Breast epithelium (tissue), 4 donors: ENCODE measurements at places on chromosomes 6 and 20. TPM values are rescaled to one million over a fixed set of nuclear protein-coding genes. Genes with fewer than 3 reads are reported as not detected.

Gene BPHL
- 15.4 TPM for total RNA-seq

Gene ARHGAP40
- total RNA-seq, result 33.8 TPM

Gene RBM39
- total RNA-seq, result 660 TPM

Gene KCNK15
- total RNA-seq, result 5.0 TPM

Gene DDX43
- total RNA-seq, result 1.5 TPM

Gene ZFP64
- total RNA-seq, result 8.5 TPM

Gene HCK
- total RNA-seq, result 16.0 TPM

Gene DEF6
- 4.8 TPM for total RNA-seq

Gene PRDM13
- not detected for total RNA-seq

- peak overlapping the region; percentile 74 for H3K4me3 ChIP-seq
- peaks cover 14% of the 10 kb centered on the region for H3K27me3 ChIP-seq
- no peak for DNase-seq
Measured at GRCh38 chr6:98833307-98834059, 891 bp upstream of the POU3F2 start.

DNA sequence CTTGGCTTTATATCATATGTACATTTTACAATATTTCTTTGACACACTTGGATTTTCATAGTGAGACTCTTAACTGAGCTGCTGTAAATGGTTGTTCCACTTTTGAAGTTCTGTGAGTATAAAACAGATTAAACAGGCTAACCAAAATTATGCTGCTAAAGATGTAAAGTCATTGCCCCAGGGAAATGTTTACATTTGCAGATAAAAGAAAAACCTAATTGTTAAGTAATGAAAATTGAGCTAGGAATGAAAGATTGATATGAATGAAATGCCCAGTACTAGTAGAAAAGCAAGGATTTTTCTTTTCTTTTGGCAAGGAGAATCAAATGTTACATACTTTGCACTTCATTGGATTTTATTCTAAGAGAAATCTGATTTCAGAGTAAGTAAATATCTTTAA, 159.4 kb downstream of the IMPG1 start:
- H3K27me3 ChIP-seq, result no peaks in the 10 kb centered on the region
- no peak for DNase-seq
- no peaks in the 10 kb centered on the region for H3K36me3 ChIP-seq
- H3K27ac ChIP-seq, result no peak overlapping the region

- no peak for DNase-seq
- H3K4me3 ChIP-seq, result no peak overlapping the region
- H3K36me3 ChIP-seq, result no peaks in the 10 kb centered on the region
- no peaks in the 10 kb centered on the region for H3K27me3 ChIP-seq
- no peak overlapping the region for H3K27ac ChIP-seq
Measured at GRCh38 chr20:19022791-19023448, 189.5 kb upstream of the SLC24A3 start.

GRCh38 chr20:39278230-39278788, 316.2 kb downstream of the DHX35 start:
- no peaks in the 10 kb centered on the region for H3K27me3 ChIP-seq
- no peaks in the 10 kb centered on the region for H3K4me1 ChIP-seq
- DNase-seq, result no peak
- H3K4me3 ChIP-seq, result no peak overlapping the region
- no peak overlapping the region for H3K27ac ChIP-seq

DNA sequence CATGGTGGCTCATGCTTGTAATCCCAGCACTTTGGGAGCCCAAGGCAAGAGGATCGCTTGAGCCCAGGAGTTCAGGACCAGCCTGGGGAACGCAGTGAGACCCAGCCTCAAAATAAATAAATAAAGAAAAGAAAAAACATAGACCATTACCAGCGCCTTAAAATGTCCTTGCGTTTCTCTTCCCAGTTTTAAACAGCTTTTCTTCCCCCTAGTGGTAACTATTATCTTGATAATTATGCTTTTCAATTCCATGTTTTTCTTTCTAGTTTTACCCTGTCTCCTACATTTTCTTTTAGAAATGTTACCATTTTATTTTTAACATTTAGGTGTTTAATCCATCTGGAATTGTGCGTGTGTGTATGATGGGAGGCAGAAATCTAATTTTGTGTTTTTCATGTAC, 24.4 kb downstream of the DNAH8 start:
- no peaks in the 10 kb centered on the region for H3K27me3 ChIP-seq
- no peak for DNase-seq
- H3K36me3 ChIP-seq, result no peaks in the 10 kb centered on the region
- H3K4me3 ChIP-seq, result no peak overlapping the region

DNA sequence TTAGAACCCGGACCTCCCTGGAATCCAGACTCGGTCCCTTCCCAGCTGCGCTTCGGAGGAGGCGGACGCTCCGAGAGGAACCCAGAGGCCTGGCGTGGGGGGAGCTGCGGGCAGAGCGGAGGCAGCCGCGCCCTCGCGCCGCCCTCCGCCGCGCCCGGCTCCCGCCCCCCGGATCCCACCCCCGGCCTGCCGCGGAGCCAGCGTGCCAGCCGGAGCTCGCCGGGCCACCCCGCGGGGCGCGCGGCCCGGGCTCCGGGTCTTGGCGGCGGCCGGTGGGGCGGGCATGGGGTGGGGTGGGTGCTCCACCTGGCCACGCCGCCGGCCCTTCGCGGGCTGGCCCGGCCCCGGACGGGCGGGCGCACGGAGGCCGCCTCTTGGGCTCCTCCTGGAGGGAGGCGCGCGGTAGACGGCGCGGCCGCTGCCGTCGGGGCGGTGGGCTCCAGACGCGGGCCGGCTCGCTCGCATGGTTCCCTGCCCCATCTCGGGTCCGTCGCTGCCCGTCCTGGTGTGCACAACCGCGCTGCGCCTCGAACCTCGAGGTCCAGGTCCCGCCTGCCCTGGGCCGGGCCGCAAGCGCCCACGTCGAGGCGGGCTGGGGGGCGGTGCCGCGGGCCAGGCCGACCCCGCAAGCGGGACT, 592 bp upstream of the CDYL start:
- no peaks in the 10 kb centered on the region for H3K27me3 ChIP-seq
- no peaks in the 10 kb centered on the region for H3K4me1 ChIP-seq
- H3K27ac ChIP-seq, result peak overlapping the region; percentile 94
- DNase-seq, result peak; percentile 72
- no peaks in the 10 kb centered on the region for H3K36me3 ChIP-seq

- H3K4me1 ChIP-seq, result no peaks in the 10 kb centered on the region
- DNase-seq, result no peak
- H3K27ac ChIP-seq, result no peak overlapping the region
- H3K4me3 ChIP-seq, result no peak overlapping the region
- H3K27me3 ChIP-seq, result no peaks in the 10 kb centered on the region
- H3K36me3 ChIP-seq, result no peaks in the 10 kb centered on the region
Measured at GRCh38 chr20:37922016-37922415, 19.1 kb downstream of the VSTM2L start.

DNA sequence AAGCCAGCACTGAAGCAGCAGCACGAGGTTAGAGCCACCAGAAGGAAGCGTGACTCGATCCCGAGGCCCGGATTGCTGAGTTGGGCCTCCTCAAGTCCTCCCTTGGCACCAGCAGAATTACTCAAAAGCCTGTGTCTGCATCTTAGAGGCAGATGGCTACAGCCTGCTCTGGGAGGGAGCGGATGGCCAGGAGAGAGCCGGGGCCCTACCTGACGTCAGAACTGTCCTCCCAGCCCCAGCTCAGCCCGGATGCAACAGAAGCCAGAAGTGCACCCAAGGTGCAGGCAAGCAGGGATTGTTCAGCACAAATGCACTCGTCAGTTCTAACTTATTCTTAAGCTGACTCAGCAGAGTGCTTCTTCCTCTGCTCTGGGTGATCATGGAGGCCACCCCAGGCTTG, 155.5 kb upstream of the RPS6KA2 start:
- no peaks in the 10 kb centered on the region for H3K4me1 ChIP-seq
- no peak overlapping the region for H3K27ac ChIP-seq
- H3K36me3 ChIP-seq, result no peaks in the 10 kb centered on the region
- no peaks in the 10 kb centered on the region for H3K27me3 ChIP-seq
- no peak for DNase-seq

GRCh38 chr6:162653808-162654207, 73.8 kb downstream of the PRKN start:
- no peak overlapping the region for H3K27ac ChIP-seq
- H3K4me3 ChIP-seq, result no peak overlapping the region
- no peaks in the 10 kb centered on the region for H3K4me1 ChIP-seq
- H3K36me3 ChIP-seq, result no peaks in the 10 kb centered on the region
- no peak for DNase-seq
- no peaks in the 10 kb centered on the region for H3K27me3 ChIP-seq

DNA sequence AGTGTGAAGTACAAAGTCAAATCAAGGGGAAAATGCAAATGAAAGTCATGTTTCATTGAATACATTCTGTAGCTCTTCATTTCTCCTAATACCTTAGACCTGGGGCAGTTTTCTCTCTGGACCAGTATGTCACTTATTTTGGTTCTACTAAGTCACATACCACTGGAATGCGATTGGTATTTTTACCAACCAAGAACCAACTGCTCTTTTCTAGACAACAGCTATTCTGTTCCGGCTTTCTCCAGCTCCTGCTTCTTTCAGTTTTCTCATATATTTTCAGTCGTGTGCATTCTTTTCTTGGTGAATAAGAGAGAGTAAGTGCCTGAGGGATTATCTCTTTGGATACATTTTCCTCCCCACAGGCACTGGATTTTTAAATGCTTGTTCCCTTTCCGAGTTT, 39.2 kb upstream of the SPACA1 start:
- DNase-seq, result no peak
- no peaks in the 10 kb centered on the region for H3K36me3 ChIP-seq
- no peak overlapping the region for H3K4me3 ChIP-seq
- no peak overlapping the region for H3K27ac ChIP-seq

GRCh38 chr20:40892642-40893041, 136.0 kb upstream of the TOP1 start:
- H3K27ac ChIP-seq, result no peak overlapping the region
- no peak overlapping the region for H3K4me3 ChIP-seq
- H3K27me3 ChIP-seq, result no peaks in the 10 kb centered on the region
- no peaks in the 10 kb centered on the region for H3K36me3 ChIP-seq

GRCh38 chr6:34276881-34277762, 28.3 kb upstream of the SMIM29 start:
- no peak for DNase-seq
- no peaks in the 10 kb centered on the region for H3K27me3 ChIP-seq
- H3K27ac ChIP-seq, result no peak overlapping the region
- no peaks in the 10 kb centered on the region for H3K36me3 ChIP-seq
- no peak overlapping the region for H3K4me3 ChIP-seq

- no peak for DNase-seq
- H3K4me1 ChIP-seq, result no peaks in the 10 kb centered on the region
- no peak overlapping the region for H3K27ac ChIP-seq
- H3K36me3 ChIP-seq, result no peaks in the 10 kb centered on the region
Measured at GRCh38 chr6:135170238-135170637, 10.9 kb upstream of the MYB start.

GRCh38 chr20:7358670-7359069, 581.6 kb downstream of the HAO1 start:
- H3K27ac ChIP-seq, result no peak overlapping the region
- no peak for DNase-seq
- no peak overlapping the region for H3K4me3 ChIP-seq
- no peaks in the 10 kb centered on the region for H3K27me3 ChIP-seq

GRCh38 chr20:60302875-60303274, 344.7 kb downstream of the CDH26 start:
- no peaks in the 10 kb centered on the region for H3K27me3 ChIP-seq
- no peak overlapping the region for H3K27ac ChIP-seq
- no peak for DNase-seq
- no peak overlapping the region for H3K4me3 ChIP-seq

GRCh38 chr6:43865932-43866645, 96.1 kb downstream of the VEGFA start:
- H3K4me1 ChIP-seq, result no peaks in the 10 kb centered on the region
- no peak overlapping the region for H3K4me3 ChIP-seq
- no peaks in the 10 kb centered on the region for H3K27me3 ChIP-seq
- no peak overlapping the region for H3K27ac ChIP-seq
- no peak for DNase-seq

- no peaks in the 10 kb centered on the region for H3K4me1 ChIP-seq
- H3K27ac ChIP-seq, result no peak overlapping the region
Measured at GRCh38 chr6:158962371-158962770, 37.6 kb downstream of the RSPH3 start.

DNA sequence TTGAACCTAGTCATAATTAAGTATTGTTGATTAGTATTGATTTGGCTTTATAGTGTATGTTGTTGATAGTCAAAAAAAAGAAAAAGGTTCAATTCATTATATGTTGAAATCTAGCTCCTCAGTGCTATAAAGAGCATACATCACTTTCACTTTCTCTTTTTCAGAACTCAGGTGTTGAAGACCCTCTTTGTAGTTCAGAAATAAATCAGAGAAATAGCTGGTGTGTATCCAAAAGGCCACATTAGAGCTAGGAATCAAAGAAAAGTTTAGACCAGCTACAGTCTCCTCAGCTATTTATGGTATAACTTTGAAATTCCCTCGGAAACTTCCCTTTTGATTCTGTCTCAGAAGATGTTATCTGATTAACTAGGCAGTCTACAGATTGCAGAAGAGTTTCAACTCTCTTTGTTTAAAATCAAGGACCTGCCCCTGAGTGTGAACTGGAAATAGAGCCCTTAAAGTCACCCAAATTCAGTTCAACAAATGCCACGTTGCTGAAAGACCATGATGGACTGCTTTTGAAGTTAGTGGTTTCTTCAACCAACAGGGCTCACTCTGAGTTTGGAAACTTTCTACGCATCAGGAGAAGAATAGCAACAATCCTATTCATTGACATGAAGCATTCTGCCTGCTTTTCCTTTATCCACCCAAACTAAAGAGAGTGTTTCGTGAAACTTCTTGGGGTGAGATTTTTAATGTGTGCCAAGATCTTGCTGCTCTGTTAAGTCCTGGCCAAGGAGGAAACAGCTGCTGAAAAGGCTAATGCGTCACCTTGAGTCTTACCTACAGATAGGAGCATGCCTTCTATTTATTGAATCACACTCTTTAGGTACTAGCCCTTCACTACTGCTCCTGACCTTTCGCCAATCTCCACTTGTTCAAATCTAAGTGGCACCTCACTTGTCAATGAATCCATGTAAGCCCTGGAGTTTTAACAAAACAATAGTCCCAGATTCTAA, 111.7 kb downstream of the TNFRSF21 start:
- no peaks in the 10 kb centered on the region for H3K36me3 ChIP-seq
- no peaks in the 10 kb centered on the region for H3K27me3 ChIP-seq
- DNase-seq, result no peak
- H3K4me1 ChIP-seq, result no peaks in the 10 kb centered on the region
- H3K4me3 ChIP-seq, result no peak overlapping the region
- no peak overlapping the region for H3K27ac ChIP-seq

GRCh38 chr6:110784610-110784979, 30.7 kb downstream of the CDK19 start:
- no peaks in the 10 kb centered on the region for H3K27me3 ChIP-seq
- DNase-seq, result no peak
- H3K27ac ChIP-seq, result no peak overlapping the region
- H3K4me3 ChIP-seq, result no peak overlapping the region

GRCh38 chr6:87572883-87573282, 16.9 kb downstream of the RARS2 start:
- H3K27me3 ChIP-seq, result no peaks in the 10 kb centered on the region
- H3K27ac ChIP-seq, result no peak overlapping the region
- DNase-seq, result no peak
